ENCODE measurements at places on chromosomes 6 and 20.

GRCh38 chr6:42113936-42114636 lies 28.3 kb downstream of the C6orf132 start:
- no peak for DNase-seq

DNA sequence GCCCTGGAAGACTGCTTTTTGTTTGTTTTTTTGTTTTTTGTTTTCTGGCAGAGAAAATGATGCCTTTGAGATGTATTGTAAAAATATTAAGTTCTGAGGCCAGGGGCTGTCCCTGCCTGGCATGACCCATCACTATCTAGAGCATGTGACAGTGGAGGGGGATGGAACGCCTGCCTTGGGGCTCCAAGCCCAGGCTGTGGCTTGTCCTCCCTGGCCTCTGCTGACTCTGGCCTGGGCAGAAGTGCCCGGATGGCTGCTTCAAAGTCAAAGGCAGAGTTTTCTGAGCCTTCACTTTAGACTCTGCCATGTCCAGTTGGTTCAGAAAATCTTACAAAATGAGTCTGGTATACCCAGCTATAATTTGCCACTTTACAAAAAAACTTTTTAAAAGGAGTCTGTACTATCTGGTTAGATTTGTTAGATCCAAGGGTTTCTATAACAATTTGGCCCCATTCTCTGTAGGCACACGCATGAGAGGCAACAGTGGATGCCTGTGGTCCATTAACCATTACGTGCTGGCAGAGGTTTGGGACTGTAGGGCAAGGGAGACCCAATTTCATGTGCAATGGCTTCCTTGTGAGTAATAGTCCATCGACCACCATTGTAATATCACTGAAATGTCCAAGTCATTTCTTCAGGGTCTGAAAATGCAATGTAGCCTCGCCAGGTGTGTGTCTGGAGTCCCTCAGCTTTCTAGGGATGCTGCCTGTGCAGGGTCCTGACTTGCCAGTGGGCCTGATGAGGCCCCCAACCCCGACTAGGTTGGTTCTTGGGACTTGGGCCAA lies 8.3 kb downstream of the PPP1R3G start:
- DNase-seq: no peak

DNA sequence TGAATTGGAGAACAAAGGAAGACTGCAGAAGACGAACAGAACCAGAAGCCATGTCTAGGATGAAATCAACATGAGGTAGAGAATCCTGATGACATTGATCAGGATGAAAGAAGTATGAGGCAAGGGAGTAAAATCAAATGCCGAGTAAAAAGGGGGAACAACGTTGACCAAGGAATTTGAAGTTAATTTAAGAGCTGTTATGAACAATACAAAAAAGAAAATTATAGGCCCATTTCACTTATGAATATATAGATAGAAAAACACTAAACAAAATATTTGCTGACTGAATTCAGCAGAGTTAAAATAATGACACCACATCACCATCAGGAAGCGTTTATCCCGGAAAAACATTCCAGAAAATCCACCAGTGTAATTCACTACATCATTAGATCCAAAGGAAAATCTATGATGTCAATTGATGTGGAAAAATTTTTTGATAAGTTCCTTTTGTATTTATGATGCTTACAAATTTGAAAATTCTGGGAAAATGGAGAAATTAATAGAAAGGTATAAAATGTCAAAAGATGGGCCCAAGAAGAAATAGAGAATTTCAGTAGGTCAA lies 8.1 kb upstream of the CCN5 start:
- no peak for DNase-seq

- no peak for DNase-seq
Observed at GRCh38 chr20:43761386-43762340, 34.9 kb upstream of the GTSF1L start.

GRCh38 chr20:10789386-10789785 lies 115.6 kb upstream of the JAG1 start:
- no peak for DNase-seq

DNA sequence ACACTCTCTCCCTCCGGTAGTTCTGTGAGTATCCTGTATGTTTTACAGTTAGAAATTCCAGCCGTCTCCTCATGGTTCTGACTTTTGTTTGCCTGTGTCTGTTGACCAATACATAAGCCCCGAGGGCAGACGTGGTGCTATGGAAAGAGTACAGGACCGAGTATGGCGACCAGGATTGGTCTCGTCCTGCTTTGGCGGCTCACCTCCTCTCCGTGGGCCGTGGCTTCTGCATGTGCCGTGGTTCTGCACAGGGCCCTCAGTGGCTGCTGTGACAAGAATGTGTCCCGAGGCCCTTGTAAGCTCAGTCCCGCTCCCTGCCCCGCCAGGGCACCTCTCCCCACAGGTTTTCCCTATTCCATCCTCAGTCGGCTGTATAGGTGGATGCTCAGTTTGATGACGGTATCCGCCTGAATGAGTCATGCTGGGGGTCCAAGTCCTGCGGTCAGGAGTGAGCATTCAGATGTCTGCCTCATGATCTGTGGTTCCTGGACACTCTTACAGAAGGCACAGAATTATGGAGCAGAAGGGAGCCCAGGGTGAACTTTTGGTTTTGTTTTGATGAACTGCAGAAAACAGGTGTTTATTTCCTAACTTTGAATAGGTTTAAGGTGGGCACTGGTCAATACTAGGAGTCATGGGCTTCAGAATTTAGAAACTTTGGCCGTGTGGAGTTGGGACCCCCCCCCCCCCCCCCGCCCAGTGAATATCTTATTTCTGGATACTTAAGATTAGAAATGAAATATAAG lies 1.2 kb downstream of the ARFGAP1 start:
- no peak for DNase-seq

DNA sequence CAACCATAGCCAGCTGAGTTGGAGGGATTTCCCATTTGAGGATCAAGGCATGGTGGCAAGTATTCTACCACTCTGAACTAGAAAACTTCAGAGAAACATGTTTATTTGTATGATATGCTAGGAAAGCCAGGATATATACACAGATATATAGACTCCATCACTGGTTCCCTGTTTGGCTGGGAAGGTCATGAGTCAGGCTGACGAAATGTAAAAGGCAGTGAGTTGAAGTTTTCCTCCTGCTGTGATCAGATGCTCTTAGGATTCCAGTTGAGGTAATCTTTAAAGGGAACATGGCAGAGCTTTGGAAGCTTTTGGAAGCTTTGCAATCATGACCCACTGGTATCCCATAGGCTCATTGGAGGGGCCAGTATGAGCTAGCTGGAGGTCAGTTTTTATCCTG lies 1369.1 kb downstream of the EPHA7 start:
- DNase-seq: no peak

DNA sequence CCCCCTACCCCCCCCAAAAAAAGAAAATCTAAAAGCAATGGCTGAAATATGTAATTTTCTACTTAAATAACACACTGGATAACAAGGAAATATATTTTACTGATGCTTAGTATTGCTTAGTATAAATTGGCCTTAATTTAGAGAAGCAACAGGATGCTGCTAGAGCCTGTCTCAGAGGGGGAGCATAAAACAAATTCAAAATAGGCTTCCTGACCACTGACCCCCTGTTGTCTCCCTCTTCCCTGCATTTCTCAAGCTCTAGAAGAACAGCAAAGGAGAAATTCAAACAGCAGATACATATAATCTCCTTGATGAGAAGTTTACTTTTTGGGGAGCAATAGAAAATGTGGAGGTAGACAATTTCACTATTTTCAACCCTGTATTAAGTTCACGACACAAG lies 631.1 kb upstream of the GJE1 start:
- no peak for DNase-seq

DNA sequence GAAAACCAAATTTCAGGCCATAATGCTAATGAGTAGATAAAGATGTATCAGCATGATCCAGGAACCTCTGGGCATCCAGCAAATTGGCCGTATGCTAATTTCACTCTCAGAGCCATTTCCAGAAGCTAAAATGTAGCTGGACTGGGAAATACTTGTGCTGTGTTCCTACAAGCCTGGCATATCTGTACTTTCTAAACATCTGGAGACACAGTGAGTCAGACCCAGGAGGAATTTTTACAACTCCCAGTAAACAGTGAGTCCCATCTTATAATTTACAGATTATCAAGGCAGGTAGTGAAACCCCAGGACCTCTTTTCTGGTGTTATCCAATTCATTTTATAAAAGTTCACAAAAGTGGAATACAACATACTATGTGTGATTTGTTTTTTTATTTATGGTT lies 683.0 kb upstream of the ADGRB3 start:
- DNase-seq: no peak

DNA sequence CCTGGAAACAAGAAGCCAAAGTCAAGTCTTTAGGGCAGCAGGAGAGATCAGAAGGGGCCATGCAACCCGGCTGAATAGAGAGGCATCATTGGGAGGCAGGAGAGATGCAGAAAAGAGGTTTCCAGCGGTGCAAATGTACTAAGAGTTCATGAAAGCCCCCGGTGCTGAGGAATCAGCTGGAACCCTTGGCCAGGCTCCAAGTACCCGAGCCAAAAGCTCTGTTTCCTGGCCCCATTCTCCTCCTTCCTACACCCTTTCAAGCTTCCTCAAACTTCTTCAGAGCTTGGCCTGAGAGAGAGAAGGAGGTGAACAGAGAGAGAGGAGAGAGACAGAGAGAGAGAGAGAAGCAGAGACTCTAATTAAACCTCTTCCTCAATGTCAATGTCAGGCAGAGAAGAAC lies 433.5 kb downstream of the PRKN start:
- DNase-seq: no peak

GRCh38 chr20:58710481-58711265 lies 18.1 kb downstream of the NPEPL1 start:
- peak; percentile 47 for DNase-seq

DNA sequence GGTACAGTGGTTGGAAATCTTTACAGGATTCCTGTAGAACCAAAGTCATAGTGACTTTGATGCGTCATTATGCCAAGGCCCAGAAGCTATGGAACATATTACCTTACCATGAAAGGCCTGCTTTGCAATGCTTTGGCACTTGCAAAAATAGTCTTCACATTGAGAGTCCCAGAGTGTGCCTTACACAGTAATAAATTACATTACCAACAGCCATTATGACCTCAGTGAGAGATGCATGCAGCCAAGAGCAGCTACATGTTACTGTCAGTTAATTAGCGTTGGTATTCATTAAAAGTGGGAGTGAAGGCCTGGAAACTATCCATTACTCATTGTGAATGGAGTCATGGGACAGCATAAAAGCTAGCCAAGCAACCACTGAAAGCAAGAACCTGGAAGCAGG lies 39.2 kb upstream of the HDDC2 start:
- no peak for DNase-seq

- DNase-seq: peak; percentile 72
Observed at GRCh38 chr20:17504066-17504897, 26.9 kb downstream of the BFSP1 start.

DNA sequence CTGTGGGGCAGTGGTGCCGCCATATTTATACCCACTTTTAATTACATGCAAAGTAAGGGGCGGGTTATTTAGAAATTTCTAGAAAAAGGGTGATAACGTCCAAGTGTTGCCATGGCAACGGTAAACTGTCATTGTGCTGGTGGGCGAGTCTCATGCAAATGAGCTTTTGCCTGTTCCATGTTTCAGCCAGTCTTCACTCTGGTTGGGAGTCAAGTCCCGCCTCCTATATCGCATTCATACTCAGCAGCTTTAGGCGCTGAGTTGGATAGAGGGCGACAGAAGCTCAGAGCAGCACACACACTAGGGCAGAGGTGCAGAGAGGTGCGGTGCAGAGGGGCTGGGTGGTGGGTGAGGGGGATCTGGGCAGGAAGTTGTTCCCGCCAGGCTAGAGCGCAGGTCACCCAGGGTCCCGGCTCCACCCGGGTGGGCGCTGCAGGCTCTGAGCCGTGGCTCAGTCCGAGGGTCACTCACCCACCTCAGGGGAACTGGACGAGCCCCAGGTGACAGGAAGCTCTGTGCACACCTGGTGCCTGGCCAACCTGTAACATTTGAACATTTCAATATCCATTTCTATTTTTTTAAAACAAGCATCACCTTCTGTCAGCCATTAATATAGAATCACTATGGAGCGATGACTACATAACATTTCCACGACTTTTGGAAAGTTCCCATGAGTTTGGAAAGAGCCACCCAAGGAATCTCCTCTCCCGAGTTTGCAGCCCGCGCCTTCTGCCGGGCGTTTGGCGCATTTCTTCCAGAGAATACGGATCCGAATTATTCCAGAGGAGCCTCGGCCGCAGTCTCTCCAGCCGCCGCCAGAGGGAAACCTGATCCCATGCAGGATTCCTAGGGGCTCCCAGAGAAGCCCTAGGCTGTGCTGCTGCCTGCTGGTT lies 89.1 kb upstream of the PHACTR3 start:
- DNase-seq: no peak

DNA sequence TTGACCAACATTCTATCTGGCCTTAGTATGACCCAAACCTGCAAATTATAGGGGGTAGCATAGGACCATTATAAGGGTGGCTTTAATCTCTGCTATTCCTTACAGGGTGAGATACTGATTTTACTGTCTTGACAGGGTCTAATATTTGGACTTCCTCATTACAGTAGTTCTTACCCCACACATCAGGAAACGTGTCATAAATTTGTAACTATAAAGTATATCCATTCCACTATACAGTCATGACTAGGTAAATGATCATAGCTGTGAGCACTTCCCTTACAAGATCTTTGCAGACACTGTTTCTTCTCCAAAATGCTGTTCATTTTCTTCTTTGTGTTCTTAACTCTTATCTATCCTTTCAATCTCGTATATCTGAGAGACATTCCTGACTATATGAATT lies 518.7 kb upstream of the RNF217 start:
- no peak for DNase-seq

DNA sequence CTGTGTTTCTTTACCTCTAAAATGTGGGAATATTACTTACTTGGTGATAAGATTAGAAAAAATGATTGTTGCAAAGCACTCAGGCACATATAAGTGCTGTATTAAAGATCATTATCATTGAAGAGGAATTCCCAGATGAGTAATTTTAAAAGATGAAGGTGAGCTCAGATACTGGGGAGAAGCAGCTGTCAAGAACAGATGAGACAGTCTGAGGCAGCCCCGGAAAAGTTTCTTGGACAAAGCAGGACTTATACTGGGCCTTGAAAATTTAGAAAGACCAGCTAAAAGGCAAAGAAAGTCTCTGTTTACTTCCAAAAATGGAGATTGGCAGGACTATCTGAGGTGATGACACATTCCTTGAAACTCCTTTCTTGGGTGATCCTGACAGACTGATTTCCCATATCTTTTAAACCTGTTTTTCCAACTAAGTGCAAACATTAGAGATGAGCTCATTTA lies 93.8 kb upstream of the MARCKS start:
- DNase-seq: no peak

DNA sequence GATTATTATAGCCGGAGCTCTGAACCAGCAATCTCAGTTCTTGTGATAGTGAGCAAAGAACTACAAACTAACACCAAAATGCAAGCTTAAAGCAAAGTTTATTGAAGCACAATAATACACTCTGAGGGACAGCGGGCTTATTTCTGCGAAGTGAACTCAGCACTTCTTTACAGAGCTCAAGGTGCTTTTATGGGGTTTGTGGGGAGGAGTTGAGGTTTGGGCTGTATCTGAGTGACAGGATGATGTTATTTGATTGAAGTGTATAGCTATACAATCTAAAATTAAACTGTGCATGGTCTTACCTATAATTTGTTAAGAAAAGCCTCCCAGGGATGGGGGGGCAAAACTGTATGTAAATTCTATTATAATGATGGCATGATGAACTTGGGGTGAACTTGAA lies 1.0 kb upstream of the HFE start:
- no peak for DNase-seq

GRCh38 chr6:17470938-17471327 lies 77.5 kb downstream of the CAP2 start:
- no peak for DNase-seq

- peak; percentile 56 for DNase-seq
Observed at GRCh38 chr20:10171864-10172751, 46.5 kb upstream of the SNAP25 start.

GRCh38 chr20:7226156-7226555 lies 458.7 kb downstream of the BMP2 start:
- no peak for DNase-seq

- no peak for DNase-seq
Observed at GRCh38 chr6:143260857-143261256, 189.6 kb downstream of the ADAT2 start.

Data from activated CD8-positive, alpha-beta memory T cell treated with anti-CD3 and anti-CD28 coated beads for 24 hours (primary cell).